Breast epithelium (tissue), 4 donors: ENCODE measurements at places on chromosomes 13 and 19. TPM values are rescaled to one million over a fixed set of nuclear protein-coding genes. Genes with fewer than 3 reads are reported as not detected.

DNA sequence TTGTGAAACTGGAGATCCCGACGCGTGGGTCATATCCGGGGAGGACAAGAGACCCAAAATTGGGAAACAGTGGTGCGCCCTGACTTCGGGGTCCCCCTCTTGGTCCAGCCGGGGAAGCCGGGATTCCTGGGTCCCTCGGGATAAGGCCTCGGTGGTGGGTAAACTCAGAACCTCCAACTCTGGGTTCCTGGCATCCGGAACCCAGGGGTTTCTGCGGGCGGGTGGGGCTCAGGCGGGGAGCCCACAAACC is 688 bp downstream of the ZFP36 start:
- DNase-seq = no peak

DNA sequence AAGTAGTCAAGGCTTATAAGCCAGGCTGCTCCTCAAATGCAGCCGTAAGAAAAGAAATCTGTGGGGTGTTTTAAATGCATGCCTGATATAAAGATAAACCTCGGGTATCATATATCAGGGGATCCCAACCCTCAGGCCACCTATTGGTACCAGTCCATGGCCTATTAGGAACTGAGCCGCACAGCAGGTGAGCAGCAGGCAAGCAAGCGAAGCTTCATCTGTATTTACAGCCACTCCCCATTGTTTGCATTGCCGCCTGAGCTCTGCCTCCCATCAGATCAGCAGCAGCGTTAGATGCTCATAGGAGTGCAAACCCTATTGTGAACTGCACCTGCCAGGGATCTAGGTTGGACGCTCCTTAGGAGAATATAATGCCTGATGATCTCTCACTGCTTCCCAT is 233.5 kb upstream of the SERP2 start:
- DNase-seq = no peak

DNA sequence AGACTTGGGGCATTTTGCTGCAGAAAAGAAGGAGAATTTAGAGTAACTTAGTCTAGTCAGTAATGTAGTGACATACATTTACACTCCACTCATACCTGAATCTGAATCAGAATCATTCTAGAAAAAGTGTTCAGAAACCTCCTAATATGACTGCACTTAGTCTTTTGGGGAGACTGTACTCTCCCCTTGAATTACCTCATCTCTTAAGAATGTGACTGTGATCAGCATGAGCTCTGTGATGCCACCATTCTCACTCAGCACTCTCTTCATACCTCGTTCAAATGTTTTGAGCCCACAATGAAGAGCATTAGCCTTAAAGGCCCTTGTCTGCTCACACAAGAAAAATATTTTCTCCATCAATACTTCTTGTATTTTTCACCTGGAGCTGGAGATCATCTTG is 229.4 kb downstream of the FGF14 start:
- no peak for DNase-seq

GRCh38 chr19:18776288-18776594 is 14.9 kb downstream of the COMP start:
- DNase-seq = no peak

DNA sequence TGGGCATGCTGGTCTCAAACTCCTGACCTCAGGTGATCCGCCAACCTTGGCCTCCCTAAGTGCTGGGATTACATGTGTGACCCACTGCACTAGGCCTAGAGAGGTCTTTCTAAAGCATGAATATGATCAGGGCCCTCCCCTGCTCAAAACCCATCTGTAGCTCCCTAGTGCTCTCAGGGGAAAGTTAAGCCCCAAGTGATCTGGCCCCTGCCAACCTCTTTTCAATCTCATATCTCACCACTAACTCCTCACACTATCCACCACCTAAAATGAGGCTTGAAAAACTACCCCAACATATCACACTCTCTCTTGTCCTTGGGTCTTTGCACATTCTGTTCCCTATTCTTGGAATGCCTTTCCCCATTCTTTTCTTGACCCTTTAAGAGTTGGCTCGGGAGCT is 2.0 kb upstream of the DMWD start:
- no peak for DNase-seq

- DNase-seq = no peak
Measured at GRCh38 chr19:5228932-5229777, 111.5 kb downstream of the PTPRS start.

DNA sequence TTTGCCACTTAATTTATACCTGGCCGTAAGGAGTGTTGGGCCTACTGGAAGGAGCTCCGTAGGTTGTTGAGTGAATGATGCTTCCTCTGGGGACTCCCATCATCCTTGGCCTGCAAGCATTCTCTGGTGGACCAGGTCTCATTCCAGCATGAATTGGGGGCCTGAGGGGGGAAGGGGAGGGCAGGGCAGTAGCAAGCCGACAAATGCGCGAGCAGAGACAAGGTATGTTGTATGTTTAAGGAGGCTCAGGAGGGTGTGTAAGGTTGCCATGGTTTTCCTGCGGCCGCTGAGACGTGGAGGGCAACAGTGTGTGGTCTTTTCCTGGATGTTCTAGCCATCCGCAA is 749 bp downstream of the ZNF264 start:
- DNase-seq = no peak

DNA sequence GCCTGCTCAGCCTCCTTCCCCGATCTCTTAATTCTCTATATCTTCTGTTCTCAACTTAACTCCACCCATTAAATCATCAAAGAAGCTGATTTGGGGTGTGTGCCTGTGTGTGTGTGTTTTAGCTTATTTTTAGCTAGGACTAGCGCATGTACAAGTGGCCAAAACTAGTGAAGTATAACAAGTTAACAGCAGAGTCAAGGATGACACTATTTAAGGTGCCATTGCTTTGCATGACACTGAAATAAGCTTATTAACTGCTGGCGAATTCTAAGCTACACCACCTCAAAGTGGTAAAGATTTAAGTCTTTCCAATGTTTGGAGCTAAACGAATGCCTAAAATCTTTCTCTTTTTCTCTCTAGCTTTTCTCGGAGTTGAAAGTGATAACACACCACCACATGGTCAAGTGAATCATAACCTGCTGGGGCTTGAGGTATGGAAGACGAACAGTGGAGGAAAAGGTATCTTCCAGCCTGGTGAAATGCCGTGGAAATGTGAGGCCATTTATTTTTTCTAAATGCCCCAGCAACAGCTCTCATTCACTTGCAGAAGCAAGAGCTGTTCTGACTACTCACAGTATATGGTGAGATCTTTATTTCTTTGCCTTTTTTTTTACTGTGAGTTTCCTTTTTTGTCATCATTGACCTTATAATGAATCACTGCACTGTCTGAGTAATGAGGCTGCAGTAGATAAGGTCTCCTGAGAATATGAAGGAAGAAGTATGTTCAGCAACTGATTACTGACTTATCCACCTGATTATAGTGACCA is 570.3 kb downstream of the PCDH9 start:
- no peak for DNase-seq

DNA sequence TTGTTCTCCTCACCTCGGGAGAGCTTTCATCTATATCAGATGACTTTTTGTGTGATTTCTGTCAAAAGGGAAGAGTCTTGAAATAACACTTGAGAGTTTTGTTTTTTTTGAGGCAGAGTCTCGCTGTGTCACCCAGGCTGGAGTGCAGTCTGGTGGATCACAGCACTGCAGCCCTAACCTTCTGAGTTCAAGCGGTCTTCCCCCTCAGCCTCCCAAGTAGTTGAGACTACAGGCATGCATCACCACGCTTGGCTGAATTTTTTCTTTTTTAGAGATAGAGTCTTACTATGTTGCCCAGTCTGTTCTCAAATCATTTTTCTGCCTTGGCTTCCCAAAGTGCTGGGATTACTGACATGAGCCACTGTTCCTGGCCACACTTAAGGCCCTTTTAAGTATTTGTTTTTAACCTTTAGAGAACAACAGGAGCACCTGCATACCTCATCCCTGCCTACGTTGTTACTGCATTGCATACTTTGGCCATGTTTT is 11.4 kb downstream of the NDFIP2 start:
- no peak for DNase-seq

DNA sequence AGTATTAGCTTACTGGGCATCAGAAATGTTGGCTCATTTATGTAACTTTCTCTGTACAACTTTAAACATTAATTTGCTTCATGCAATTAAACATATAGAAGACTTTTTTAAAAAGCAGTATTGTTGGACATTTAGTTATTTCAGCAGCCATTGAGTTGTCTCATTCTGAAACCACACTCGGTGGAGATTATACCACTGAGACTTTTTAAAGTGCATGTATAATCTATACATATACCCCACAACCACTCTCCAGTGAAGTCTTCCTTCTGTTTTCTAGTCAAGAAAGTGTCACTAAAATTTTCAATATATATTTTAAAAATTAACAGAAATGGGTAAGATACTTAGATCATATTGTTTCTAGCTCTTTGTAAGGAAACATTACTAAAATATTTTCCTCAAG is 15.5 kb downstream of the SETDB2 start:
- DNase-seq = no peak

DNA sequence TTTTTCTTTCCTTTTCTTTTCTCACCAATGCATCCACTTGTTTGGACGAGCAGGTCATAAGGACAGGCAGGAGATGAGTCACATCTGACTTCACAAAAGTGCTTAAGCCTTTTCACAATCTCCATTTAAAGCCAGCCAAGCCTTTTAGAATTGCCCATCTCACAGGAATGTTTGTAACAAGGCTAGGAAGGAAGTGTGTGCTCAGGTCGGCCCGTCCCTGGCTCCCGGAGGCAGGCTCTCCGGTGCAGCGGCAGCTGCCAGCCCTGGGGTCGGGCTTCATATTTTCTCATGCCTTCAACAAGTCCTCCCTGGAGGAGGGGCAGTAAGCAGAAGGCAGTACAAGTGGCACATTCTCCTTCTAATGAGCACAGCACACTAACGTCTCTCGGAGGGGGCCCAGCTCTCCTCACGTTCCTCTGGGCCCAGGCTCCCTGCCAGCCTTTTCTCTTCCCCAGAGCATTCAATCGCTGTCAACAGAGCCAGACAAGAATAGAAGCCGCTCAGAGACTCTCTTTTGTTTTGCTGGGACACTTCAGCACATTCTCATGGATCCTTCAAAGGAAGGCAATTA is 180.5 kb downstream of the COL4A1 start:
- peak; percentile 80 for DNase-seq

GRCh38 chr13:41419206-41419605 is 38.1 kb upstream of the RGCC start:
- no peak for DNase-seq

GRCh38 chr13:90773681-90774080 is 573.8 kb upstream of the MIR17HG start:
- DNase-seq = no peak

DNA sequence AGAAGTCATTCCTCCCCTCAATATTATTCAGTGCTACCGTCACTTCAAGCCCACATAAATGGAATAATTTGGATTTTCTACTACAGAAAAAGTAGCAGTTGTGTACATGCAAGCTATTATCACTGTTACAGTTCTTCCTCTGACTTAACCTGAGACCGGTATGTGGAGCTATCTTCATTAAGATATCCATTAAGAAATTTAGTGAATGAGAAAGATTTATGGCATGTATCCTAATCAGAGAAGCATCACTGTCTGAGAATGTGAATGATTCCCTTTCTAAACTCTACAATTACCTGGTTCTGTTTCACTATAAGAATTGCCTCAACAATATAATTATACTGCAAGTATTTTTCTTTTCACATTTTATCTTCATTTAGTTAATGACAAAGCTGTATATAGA is 278.7 kb downstream of the KLF5 start:
- no peak for DNase-seq

DNA sequence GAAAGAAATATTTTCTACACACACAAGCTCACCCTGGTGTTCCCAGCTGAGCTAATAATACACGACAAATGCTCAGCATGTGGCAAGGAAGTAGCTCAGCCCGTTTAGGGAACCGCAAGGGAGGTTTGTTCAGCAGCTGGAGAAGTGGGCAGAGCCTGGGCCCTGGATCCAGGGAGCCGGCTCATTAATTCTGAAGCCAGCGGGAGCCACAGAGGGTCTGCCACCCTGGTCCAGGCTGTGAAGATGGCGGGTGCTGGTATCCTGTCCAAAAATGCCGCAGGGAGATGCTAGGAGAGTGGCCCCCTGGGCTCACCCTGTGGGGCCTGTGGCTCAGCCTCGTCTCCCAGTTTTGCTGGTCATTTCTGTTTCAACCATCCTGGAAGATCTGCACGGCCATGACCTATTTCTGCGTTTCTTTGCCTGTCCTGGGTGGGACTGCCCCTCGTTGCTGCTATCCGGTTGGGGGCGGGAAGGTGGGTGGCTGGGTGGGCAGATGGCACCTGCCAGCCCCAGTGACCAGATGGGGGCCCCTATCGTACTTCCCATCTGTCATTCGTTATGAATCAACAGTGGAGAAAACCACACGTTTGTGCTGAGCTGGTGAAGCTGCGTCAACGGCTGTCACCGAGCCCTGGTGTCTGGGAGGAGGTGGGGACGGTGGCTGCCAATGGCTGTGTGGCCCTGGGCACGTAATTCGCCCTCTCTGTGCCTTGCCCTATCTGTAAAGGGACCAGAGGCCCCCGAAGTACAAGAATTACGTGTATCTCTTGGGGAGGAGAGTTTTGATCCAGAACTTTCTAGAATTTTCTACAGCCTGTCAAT is 2.7 kb upstream of the GNA15 start:
- no peak for DNase-seq

DNA sequence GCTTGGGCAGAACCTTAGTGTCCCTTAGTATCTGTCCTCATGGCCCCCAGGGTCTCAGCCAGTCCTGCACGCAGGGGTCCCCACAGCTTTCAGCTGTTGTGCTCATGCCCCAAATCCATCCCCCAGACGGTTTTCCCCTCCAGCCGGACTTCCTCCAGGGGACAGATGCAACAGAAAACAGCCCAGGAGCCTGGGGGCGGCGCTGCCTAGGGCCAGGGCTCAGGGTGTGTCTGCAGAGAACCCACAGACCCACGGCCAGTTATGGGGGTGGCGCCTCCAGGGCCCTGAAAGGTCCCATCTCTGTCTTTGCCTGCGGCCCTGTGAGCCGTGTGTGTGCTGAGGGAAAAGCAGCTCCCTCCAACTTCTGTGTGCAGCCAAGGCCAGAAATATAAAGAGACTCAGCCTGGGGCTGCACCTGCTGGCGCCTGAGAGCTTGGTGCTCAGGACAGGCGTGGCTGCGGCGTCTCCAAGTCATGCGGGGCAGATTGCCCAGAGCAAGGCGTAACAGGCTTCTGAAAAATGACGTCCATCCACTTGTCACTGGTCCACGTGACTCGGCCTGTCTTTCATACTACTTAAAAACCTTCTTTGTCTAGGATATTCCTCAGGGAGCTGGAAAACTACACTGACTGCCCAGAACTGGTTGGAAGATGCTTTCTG is 22.1 kb upstream of the F7 start:
- DNase-seq = no peak

DNA sequence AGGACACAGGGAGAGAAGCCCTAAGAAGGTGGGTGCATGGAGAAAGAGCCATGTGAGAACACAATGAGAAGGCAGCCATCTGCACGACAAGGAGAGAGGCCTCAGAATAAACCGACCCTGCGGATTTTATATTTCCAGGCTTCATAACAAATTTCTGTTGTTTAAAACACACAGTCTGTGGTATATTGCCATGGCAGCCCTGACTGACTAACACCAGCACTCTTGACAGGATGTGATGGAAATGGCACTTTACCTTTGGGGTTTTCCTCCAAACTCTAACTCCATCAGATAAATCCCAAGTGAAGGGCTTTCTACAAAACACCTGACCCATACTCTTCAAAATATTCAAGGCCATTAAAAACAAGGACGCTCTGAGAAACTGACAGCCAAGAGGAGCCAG is 13.2 kb upstream of the MED4 start:
- no peak for DNase-seq

GRCh38 chr19:43028866-43029265 is 2.6 kb upstream of the PSG11 start:
- DNase-seq = no peak

FCER2 gene
- total RNA-seq = not detected

CEBPA gene
- 263 TPM for total RNA-seq

CDX2 gene
- total RNA-seq = not detected

SULT2B1 gene
- total RNA-seq = 5.6 TPM

RFPL4AL1 gene
- not detected for total RNA-seq

GPR12 gene
- total RNA-seq = 0.33 TPM

DMPK gene
- 24.5 TPM for total RNA-seq
